Nephron progenitor cell (in vitro differentiated cells): ENCODE measurements at places on chromosomes 4 and X.

DNA sequence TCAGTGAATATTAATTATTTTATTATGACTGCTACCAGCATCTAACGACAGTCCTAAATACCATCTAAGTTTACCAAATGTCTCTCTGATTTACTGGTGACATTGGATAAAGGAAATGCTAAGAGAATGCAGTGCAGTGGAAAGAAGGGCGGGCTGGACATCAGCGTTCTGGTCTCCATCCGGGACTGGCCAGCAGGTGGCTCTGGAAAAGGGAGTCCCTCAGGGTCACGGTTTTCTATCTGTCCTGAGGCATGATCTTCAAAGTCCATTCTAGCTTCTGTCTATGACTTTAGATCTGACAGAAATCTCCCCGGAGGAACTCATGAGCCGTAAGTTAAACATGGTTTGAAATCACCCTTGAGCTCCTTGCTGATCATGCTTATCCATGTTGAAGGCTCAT is 3.3 kb downstream of the TRIM2 start:
- DNase-seq, result peak; percentile 47

DNA sequence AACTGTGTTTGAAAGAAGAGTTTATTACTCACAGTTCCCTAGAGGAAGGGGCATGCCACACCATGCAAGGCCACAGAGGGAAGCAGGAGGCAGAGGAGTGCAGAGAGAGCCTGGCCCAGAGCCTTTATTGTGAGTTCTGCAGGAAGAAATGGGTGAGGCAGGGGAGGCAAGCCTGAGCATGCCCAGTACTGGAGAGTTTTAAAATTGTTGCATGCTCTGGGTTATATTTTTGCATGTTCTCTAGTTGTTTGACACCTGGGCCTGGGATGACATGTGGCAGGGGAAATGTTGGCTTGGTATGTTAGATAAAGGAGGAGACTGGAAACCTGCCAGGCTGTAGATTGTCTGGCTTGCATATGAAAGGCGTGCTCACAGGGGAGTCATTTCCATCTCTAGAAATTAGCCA is 19.7 kb upstream of the CRMP1 start:
- DNase-seq, result no peak

GRCh38 chr4:150585611-150586010 is 3.7 kb downstream of the MAB21L2 start:
- no peak for DNase-seq

DNA sequence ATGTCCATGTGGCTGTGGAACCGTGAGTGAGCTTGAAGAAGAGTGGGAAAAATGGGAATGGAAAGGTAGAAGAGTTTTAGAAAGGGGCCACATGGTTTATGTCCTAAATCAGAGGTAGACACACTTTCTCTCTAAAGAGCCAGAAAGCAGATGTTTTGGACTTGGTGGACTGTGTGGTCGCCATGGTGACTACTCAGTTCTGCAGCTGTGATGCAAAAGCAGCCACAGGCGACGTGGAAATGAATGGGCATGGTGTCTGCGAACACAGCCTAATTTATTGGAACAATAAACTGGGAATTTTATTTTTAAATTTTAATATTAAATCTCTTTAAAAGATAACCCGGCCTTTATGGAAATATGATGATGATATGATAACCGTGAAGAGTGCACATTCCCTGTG is 386.0 kb upstream of the FAT1 start:
- DNase-seq, result no peak

DNA sequence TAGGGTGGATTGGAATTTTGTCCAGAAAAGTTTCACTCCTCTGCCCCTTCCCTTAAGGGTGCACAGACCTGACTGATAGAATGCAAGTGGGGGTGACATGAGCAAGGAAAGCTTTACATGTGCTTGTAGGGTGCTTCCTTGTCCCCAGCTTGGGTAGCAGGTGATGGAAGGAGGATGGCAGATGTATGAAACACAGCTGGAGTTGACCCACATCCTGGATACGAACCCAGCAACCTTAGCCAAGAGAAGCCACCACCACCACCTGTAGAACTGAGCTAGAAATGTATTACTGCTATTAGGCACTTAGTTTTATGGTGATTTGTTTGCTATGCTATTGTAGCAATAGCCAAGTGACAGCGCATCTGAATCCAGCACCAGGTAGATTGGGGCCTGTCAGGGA is 227.4 kb downstream of the HS3ST1 start:
- no peak for DNase-seq
